ENCODE measurements at places on chromosomes 11 and 22.

DNA sequence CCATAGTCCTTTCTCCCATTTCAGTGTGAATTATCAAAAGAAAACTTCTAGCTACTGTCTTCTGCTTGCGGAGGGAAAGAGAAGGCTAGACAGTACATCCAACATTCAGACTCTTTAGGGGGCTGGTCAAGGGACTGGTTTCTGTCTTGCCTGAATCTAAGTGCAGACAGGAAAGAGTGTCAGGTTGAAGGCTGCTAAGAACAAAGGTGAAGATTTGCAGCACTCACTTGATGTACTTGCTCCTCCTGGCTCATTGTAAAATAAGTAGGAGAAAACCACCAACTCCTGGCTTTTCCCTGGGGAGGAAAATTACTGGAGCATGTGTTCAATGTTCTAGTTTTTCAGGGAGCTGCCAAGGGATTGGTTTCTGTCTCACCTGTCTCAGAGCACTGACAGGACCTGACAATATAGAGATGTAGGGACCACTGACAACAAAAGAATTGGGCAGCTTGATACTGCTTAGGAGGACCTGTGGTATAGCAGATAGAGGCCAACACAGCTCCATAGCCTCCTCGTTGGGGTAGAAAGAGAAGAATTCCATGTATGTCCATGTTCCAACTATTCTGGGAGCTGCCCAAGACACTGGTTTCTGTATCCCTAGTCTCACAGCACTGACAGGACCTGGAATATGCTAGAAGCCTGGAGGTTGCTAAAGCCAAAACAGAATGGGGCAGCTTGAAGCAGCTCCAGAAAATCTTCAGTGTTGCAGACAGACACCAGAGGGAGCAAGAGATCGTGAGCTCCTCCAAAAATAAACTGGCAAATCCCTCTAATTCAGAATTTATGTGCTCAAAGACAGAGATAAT, 39.7 kb upstream of the MMP12 start:
- DNase-seq: no peak

DNA sequence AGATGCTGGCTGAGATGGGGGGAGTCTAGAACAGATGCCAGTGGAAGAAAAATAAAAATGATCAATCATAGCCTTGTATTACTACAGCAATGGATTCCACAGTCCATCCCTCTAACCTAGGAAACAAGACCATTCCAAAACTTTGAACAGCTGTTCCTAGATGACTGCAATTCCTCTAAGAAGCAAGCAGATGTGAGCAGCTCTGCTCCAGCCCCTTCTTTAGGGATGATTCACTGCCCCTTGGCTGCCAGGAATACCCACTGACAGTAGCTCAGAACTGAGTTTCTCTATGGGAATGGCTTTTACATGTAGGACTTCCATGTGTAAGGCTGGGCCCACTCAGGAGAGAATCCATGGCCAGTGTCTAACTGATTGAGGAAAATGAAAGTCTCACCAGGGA, 943.9 kb downstream of the OPCML start:
- no peak for DNase-seq

- DNase-seq: no peak
Observed at GRCh38 chr11:119166368-119167076, 2.0 kb upstream of the NLRX1 start.

DNA sequence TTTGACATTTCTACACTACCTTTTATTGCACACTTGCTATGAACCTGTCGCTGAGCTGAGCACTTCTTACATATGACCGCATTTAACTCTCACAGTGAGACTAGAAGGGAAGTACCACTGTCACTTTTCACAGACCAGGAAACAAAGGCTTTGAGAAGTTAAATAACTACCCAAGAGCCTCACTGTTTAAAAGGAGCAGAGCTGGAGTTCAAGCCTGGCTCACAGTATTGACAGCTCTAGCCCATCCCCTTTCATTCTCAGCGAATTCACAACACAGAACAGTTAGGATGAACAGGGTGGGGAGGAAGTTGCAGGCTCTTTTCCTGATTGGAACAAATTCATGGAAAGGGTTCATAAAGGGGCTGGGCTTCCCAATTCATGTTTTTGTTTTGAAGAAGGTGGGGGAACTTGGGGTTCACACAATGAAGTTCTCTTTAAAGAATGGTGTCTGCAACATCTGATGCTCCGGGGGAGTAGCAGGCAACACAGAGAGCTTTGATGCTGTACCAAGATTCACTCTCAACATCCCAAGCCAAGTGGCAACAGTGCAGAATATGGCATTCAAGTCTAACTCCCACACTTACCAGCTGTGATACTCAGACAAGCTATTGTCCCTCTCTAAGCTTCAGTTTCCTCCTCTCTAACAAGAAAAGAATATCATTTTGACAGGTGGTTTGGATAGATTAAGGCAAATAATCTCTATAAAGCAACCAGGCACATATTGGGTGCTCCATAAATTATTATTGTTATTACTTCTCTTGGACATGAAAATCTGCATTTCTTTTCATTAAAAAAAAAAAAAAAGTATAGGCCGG, 17.2 kb downstream of the SCGB1A1 start:
- DNase-seq: no peak

DNA sequence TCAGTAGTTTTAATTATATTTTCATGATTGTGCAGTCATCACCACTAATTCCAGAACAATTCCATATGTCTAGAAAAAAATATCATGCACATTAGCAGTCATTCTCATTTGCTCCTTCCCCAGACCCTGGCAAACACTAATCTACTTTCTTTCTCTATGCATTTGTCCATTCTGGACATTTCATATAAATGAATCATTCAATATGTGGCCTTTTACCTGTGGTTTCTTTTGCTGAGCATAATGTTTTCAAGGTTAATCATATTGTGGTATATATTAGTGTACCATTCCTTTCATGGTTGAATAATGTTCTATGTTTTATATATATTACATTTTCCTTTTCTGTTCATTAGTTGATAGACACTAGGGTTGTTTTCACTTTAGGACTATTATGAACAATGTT, 811.1 kb upstream of the RAG2 start:
- DNase-seq: no peak

GRCh38 chr22:49310354-49310753, 517.3 kb downstream of the BRD1 start:
- no peak for DNase-seq

DNA sequence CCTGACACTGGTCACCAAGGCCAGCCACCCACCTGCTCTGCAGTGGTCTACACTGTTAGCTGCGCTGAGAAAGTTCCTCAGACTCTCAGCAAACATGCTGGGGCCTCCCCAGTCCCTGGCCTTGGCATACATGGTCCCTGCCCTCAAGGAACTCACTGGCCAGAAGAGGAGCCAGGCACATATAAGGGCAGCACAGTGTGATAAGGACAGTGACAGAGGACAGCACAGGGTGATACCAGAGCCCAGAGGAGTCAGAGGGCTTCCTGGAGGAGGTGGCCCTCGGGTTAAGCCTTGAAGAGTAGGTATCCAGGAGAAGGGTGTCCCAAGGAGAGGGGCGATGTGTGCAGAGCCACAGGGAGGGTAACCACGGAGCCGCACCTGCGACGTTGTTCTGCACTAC, 624 bp downstream of the ART1 start:
- no peak for DNase-seq

DNA sequence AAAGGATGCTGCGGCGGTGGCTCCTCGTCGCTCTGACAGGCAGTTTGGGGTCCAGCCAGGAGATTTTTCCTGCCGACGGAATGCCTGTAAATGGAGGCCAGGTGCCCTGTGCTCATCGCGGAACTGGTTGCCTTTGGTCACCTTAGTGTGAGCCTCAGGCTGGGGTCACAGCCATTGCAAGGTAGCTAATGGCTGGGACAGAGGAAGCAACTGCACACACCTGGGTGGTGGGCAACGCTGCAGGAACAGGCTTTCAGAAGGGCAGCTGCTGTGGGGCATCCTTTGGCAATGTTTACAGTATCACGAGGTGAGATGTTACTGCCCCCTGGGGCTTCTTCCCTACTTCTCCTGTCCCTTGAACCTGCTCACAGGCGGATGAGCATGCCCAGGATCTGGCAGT, 205.5 kb downstream of the GRIK4 start:
- no peak for DNase-seq

Measured in stimulated activated CD4-positive, alpha-beta T cell treated with anti-CD3 and anti-CD28 coated beads, TNF-alpha, amount 100 ng/mL, for 24 hours (primary cell).